Activated naive CD4-positive, alpha-beta T cell treated with anti-CD3 and anti-CD28 coated beads for 36 hours (primary cell): ENCODE measurements at places on chromosomes 7 and 10. TPM values are rescaled to one million over a fixed set of nuclear protein-coding genes. Genes with fewer than 3 reads are reported as not detected.
A peak's percentile ranks its signal among the peaks of the same experiment; 100 is the strongest.

DNA sequence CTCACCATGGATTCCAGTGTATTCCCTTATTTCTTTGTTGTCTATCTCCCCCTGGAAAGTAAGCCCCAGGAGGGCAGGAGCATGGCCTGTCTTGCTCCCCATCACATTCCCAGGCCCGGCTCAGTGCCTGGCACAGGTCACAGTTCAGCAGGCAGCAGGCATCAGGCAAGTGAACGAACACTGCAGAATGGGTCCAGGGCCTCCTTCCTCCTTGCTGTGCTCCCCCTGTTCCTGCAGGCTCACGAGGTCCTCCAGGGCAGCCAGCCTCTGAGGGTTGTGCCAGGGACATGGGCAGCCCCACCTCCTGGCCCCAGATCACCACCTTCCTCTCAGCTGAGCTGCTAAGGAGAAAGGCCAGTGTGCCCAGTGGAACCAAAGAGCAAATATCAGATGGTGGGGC, 41.8 kb downstream of the PDLIM1 start:
- no peak for DNase-seq

- peak; percentile 55 for DNase-seq
These were observed 15.4 kb downstream of the BBIP1 start for GRCh38 chr10:110903280-110904278.

- DNase-seq, result no peak
These were observed 39.0 kb downstream of the ZNF438 start for GRCh38 chr10:30992681-30993080.

DNA sequence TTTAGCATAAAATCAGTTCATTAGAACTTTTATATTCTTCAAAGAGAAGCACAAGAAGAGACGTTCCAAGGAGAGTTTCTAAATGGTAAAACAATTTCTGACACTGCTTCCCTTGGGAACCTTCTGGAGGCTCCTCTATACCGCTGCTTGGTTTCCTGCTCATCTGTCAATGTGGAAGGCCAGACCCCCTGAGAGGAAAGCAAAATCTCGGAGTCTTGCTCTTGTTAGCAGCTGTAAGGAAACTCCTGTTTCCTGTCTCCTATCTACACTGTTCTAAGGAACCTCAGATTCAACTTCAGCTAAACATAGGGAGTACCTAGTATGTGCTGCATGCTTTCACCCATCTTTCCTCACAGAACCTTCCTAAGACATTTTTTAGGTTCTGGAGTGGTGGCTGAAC, 322.2 kb downstream of the BMPER start:
- DNase-seq, result no peak

The ACSM6 gene
- total RNA-seq, result not detected

The MKX gene
- total RNA-seq, result 0.15 TPM
